ENCODE measurements at places on chromosomes 7 and 10. TPM values are rescaled to one million over a fixed set of nuclear protein-coding genes. Genes with fewer than 3 reads are reported as not detected.

LBX1 gene
- polyA plus RNA-seq, result not detected

LFNG gene
- 86.6 TPM for polyA plus RNA-seq

FGF8 gene
- polyA plus RNA-seq, result not detected

SUN3 gene
- polyA plus RNA-seq, result not detected

NPSR1 gene
- not detected for polyA plus RNA-seq

PDZD7 gene
- polyA plus RNA-seq, result 8.2 TPM

PIK3AP1 gene
- polyA plus RNA-seq, result 3.4 TPM

EPO gene
- polyA plus RNA-seq, result not detected

NSUN6 gene
- 4.7 TPM for polyA plus RNA-seq

C10orf105 gene
- polyA plus RNA-seq, result 3.3 TPM

SCRN1 gene
- polyA plus RNA-seq, result 142 TPM

SPOCK2 gene
- 189 TPM for polyA plus RNA-seq

INSYN2A gene
- 7.7 TPM for polyA plus RNA-seq

HHEX gene
- polyA plus RNA-seq, result 5.1 TPM

SUN1 gene
- 128 TPM for polyA plus RNA-seq

STEAP2 gene
- polyA plus RNA-seq, result 2.1 TPM

STARD3NL gene
- 34.6 TPM for polyA plus RNA-seq

MGAM2 gene
- polyA plus RNA-seq, result not detected

EN2 gene
- 0.19 TPM for polyA plus RNA-seq

CALML3 gene
- polyA plus RNA-seq, result 11.9 TPM

ASAH2 gene
- 0.31 TPM for polyA plus RNA-seq

DGKB gene
- 7.2 TPM for polyA plus RNA-seq

HTR7 gene
- polyA plus RNA-seq, result not detected

CYP2C19 gene
- polyA plus RNA-seq, result not detected

MRC1 gene
- 2.3 TPM for polyA plus RNA-seq

AKR1C8 gene
- not detected for polyA plus RNA-seq

MYH16 gene
- not detected for polyA plus RNA-seq

AKR1C2 gene
- 2.1 TPM for polyA plus RNA-seq

SEC31B gene
- polyA plus RNA-seq, result 0.95 TPM

MRLN gene
- polyA plus RNA-seq, result not detected

UCMA gene
- not detected for polyA plus RNA-seq

GPER1 gene
- 10.9 TPM for polyA plus RNA-seq

CLDN12 gene
- 6.3 TPM for polyA plus RNA-seq

WDR86 gene
- 4.1 TPM for polyA plus RNA-seq

PIP gene
- not detected for polyA plus RNA-seq

TMEM273 gene
- polyA plus RNA-seq, result 7.4 TPM

RNF32 gene
- 0.92 TPM for polyA plus RNA-seq
